ENCODE measurements at places on chromosomes 7 and 10.

DNA sequence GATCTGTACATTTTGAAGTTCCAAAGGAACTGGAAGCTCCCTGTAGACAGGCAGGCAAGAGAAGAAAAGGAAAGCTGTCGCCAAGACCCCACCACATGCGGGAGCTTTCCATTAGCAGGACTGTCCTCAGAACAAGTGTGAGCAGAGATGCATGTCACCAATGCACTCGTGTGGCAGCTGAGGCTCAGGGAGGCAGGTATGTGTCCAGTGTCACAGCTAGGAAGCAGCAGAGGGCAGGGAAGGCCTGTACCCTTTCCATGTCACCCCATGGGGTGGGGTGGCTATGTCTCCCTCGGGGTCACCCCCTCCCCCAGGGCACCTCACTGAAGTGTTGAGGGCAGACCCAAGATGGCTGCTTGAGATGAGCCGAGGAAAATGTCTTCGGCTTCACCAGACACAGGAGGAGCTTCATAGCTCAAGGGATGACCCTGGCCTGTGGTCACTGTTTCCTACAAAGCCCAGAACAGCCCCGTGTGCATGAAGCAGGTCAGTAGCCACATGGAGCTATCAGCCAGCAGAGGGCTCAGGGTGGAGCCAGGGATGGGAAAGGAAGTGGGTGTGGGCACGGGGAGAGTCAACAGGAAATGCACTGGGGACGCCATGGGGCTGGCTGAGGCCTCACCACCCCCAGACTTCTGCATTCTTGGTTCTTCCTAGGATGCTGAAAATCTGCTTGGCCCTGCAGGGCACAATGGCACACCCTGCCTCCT lies 96.6 kb downstream of the FAM53B start:
- DNase-seq = no peak

- DNase-seq = no peak
Observed at GRCh38 chr10:14742815-14743214, 31.9 kb downstream of the FAM107B start.

DNA sequence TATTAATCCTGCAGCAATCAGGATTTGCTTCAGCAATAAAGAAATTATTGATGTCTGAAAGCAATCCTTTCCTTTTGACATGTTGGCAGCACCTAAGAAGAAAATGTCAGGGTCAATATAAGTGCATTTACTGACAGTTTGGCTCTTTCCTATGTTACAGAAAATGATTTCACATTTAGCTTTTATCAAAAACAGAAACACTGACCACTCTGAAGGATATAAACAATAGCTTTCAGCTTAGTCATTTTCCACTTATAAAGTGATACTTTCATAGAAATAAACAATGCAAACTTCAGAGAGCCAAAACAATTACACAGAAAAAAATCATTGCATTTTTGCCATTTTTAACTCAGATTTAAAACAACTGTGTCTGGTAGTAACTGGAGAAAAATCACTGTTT lies 325.6 kb upstream of the KAT6B start:
- no peak for DNase-seq

DNA sequence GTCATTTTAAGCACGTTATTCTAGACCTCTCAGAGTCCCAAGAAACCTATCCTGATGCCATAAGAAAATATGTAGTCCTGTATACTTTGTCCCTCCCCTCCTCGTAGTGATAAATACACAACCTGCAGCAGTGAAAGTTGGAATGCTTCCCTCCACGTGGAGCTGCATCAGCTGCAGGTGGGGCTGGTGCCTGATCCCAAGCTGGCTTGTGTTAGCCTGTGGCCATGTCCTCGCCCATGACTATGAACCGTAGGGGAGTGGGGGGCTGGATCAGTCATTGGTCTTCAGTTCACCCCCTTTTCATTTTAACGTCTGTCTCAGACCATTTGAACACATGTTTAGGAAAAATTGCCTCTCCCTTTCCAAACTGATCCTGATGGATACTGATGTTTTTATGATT lies 171.4 kb upstream of the HABP2 start:
- DNase-seq = no peak

GRCh38 chr7:96415293-96415940 lies 93.5 kb upstream of the SLC25A13 start:
- DNase-seq = no peak

GRCh38 chr10:129541200-129541599 lies 74.2 kb downstream of the MGMT start:
- DNase-seq = no peak

GRCh38 chr7:137936509-137937201 lies 65.2 kb downstream of the CREB3L2 start:
- DNase-seq = no peak

GRCh38 chr10:31381766-31382316 lies 62.8 kb downstream of the ZEB1 start:
- no peak for DNase-seq

- no peak for DNase-seq
Observed at GRCh38 chr7:153413199-153413539, 639.0 kb upstream of the DPP6 start.

DNA sequence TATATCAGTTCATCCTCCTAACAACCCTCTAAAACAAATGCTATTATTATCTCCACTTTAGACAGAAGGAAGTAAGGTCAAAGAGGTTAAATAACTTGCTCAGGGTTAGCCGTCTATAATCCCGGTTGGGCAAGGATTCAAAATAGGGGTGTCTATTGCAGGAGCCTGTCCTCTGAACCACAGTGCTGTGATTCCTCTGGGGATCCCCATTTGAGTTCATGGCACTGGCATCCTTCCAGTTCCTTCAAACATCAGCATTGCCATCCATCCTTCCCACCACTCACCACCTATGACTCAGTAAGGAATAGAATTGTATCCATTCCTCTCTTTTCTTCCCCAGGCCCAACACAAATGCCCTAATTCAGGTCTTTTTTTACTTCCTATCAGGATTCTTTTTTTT lies 25.6 kb downstream of the HPS6 start:
- DNase-seq = no peak

GRCh38 chr7:77691892-77692491 lies 4.3 kb upstream of the RSBN1L start:
- DNase-seq = no peak

DNA sequence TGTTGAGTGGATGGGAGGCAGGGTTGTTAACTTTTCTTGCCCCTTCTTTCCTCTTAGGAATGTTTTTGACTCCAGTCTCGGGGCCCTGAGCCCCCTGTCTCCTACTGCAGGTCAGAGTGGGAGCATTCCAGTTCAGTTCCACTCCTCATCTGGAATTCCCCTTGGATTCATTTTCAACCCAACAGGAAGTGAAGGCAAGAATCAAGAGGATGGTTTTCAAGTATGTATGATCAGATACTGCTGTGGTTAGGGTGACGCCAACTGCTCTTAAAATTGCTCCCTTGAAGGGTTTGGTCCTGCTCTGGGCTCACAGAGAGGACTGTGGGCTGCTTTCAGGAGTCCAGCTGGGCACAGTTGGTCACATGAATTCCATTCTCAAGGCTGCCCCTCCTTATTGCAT lies 22.0 kb downstream of the VWA2 start:
- DNase-seq = no peak

All from occipital lobe (tissue), 3 donors.